ENCODE measurements at places on chromosomes 5 and 9.

DNA sequence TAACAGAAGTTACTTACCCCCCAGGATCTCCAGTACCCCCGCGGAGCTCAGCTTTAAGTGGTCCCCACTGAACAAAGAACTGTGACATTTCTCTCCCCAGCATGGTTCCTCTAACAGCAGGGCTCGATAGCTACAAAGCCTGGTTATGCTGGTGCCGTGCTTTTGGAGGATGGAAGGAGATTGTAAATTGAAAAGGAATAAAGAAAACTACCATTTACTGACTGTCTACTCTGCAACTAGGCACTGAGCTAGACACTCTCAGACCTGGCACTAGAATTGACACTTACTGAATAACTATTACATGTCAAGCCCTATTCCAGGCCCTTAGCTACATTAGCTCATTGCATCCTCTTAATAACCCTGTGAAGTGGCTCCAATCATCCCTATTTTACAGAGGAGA, 145.3 kb downstream of the TTLL11 start:
- DNase-seq: no peak

- DNase-seq: peak; percentile 57
Measured at GRCh38 chr5:149062371-149063016, 368 bp downstream of the SH3TC2 start.

GRCh38 chr9:77847626-77848025, 184.0 kb downstream of the GNAQ start:
- no peak for DNase-seq

GRCh38 chr5:152315942-152316341, 89.1 kb downstream of the NMUR2 start:
- no peak for DNase-seq

- DNase-seq: no peak
Measured at GRCh38 chr5:124605541-124605940, 140.9 kb downstream of the ZNF608 start.

GRCh38 chr5:148817606-148818005, 8.8 kb upstream of the ADRB2 start:
- DNase-seq: no peak

- no peak for DNase-seq
Measured at GRCh38 chr5:160020266-160020770, 11.4 kb downstream of the TTC1 start.

DNA sequence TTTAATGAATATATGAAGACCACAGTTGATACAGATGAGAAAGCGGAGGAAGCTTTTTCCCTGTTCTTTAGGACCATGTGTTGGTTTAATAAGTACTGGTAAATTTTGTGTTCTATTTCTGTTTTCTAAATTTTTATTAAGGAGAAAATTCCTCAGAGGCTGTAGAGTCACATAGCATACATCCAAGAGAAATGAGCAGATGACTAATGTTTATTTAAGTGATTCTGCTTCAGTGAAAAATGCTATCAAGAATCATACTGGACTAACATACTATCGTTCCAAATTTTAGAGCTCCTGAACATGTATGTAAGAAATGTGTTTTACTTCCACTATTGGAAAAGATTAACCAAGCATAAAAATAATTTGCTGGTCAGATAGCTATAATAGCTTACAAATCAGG, 115.0 kb downstream of the KIAA1958 start:
- DNase-seq: peak; percentile 5

DNA sequence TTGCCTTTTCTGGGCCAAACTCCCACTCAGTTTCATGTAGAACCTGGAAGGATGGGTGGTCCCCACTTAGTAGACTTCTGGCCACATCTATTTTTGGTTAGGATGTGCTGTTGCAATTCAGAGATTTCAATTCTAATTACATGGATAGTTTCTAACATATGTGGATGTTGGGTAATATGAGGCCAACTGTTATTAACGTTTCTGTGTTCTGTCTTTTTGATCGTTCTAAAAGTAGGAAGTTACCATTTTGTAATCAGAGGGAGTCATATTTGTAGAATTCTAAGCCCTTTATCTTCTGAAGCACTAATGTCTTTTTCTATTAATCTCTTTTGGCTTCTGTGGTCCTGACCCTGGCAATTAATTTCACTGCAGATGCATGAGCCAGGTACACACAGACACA, 141.6 kb upstream of the SPEF2 start:
- DNase-seq: no peak

DNA sequence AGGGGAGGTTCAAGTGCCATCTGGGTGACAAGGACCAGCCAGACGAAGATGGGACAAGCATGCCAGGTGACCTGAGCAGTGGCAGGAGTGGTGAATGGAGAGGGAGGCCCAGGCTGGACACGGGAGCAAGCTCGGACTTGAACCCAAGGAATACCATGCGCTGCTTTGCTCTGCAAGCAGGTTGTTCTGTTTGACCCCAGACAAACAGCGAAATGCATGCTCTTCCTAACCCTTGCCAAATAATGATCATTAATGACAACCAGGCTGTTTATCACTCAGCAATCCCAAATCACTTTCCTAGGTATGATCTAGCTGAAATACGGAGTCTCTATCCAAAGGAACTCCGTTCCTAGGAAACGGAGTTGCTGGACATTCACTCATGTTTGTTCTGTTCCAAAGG, 77.4 kb downstream of the PTPDC1 start:
- DNase-seq: no peak

DNA sequence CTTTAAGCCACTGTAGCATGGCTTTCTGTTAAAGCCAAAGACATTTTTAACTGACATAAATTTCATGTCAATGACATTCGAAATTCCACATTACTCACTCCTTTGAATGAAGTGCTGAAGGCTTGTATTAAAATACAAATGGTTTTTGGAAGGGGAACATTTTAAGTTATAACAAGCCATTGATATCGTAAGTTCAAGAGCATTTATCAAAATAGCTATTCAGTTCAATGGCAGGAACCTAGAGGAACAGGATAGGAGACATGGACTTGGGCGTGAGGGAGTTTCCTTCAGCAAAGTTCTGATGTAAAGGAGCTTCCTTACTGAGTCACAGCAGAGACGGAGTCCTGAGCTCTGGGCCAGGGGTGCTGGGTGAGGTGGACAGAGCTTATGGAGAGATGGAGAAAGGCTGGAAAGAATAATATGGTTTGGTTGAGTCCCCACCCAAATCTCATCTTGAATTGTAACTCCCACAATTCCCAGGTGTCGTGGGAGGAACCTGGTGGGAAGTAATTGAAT, 631.8 kb downstream of the BNC2 start:
- no peak for DNase-seq

DNA sequence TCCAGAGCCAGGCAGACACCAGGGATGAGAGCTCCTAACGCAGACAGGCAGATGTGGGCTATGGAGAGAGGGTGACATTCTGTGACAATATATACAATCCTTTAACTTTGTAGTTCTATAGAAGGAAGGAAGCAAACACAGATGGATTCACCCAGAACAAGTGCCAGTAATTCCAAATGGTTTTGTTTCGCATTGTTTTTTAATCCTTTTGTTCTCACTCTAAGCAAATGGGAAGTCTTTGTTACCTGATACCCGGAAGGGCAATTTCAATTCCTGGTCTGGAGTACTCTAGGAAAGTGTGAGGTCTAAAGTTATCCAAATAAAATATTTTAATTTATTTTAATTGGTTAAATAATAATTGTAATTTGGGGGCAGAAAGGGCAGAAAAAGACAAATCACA, 2.5 kb downstream of the FRMD3 start:
- no peak for DNase-seq

DNA sequence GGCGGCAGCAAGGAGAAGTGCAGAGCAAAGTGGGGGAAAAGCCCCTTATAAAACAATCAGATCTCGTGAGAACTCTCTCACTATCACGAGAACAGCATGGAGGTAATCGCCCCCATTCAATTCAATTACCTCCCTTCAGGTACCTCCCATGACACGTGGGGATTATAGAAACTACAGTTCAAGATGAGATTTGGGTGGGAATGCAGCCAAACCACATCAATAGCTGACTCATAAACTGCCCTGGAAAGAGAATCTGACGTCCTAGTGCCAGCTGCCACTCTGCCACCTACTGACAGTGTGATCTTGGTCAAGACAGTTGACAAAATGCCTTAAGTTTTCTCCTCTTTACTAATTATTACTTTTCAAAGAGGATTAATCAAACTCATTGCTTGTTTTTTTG, 128.3 kb downstream of the GPBP1 start:
- DNase-seq: no peak

DNA sequence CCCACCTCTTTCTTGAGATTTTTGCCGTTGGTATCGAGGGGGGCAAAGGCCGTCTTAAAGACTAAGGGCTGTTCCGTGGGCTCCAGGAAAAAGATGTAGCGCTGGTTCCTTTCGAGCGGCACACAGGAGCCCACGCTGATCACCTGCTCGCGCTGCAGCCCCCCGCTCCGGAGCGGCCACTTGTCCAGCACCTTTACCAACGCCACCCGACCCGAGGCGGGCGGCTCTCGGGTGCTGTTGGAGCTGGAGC, 781 bp downstream of the NRG2 start:
- DNase-seq: no peak

DNA sequence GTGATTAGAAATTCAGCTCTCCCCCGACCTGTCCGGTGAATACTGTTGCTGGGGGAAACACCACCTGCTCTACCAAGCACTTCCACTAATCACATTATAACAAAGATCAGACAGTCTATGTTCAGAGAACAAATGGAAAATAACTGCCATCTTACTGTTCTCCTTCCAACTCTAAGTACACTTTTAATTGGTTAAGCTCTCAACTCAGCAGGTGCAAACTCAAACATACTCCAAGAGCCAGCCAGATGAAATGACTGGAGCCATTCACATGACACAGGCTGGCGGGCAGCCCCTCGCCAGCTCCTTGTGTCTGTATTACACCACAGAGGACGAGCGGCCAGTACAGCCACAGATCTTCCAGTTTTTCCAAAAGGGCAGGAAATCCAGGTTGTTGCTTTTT, 16.1 kb downstream of the LIFR start:
- DNase-seq: no peak

DNA sequence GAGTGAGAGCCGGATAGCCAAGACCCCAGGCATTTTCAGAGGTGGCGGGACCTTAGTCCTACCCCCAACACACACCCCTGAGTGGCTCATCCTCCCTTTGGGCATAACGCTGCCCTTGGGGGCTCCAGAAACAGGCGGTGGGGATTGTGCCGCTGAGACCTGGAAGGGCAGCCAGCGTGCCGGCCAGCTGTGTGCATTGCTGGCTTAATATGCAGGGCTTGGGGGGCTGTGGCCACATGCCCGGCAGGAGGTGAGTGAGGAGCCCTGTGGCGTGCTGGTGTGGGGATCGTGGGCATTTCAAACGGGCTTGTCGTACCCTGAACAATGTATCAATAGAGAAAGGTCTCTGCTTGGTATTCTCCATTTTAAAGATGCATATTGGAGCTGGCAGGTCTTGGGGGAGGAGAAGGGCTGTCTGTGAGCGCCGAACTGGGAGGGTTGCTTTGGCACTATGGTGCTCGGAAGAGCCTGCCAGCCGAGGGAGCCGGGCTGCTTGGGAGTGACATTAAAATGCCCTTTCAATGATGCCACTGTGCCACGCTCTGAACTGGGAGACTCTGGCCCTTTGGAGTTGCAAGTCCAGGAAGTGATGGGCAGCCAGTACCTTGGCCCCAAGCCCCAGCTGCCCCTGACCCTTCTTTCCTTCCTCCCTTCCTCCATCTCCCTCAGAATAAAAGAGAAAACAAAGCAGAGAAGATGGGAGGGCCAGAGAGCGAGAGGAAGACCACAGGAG, 11.2 kb upstream of the OLFM1 start:
- DNase-seq: no peak

DNA sequence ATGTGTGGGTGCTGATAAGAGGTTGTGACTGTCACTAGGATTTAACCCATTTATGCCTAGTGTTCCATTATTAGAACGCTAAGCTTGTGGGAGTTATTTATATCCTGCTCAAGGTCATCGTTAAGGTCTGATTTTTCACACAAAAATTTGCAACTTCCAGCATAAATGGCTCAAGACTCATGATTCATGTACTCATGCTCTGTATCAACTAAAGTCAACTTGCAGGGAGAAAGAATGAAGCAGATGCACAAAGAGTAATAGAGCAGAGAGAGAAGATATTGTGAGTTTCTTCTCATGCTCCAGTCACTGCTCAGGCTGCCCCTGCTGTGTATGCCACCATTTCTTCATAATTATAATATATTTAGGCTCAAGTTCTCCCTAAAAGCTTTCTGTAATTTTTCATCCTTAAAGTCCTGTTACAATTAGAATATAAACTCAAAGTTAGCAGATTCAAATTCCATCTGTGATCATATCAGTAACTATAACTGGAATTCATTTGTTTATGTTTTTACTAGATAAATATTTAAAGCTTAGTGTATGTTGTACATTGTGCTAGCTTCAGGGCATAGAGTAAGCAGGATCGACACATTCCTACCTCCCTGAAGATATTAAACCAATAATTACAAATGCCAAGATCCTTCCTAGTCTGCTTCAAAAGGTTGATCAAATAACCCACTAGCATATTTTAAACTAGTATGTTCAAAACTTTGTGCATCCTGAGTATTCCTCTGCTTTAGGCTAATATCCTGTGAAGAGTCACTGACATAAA, 136.7 kb downstream of the NUDT12 start:
- DNase-seq: no peak

GRCh38 chr5:36355516-36355915, 53.8 kb upstream of the RANBP3L start:
- DNase-seq: no peak

- DNase-seq: no peak
Measured at GRCh38 chr5:137305971-137306602, 193.0 kb downstream of the SPOCK1 start.

DNA sequence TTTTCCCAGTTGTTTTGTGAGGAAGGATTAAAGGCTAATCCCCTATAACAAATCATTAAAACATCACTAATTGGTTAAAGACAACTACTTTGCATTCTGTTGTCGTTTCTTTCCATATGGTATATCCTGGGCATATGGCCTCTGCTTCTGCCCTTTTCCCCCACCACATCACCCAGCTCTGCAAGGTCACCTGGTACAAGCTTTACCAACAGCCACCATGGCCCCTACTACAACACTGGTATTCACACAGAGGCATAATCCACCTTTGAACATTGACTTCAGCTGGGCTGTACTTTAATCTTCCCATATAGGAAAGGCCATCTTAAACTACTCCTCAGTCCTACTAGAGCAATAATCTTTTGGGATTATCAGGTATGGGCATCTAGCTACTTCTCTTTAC, 866.1 kb downstream of the TLE4 start:
- no peak for DNase-seq

- DNase-seq: no peak
Measured at GRCh38 chr9:82970359-82970758, 92.6 kb downstream of the RASEF start.

Measured in skeletal muscle cell (primary cell).